Activated T-cell treated with anti-CD3 and anti-CD28 coated beads, Interleukin-2, amount 50 U/mL, for 72 hours (primary cell): ENCODE measurements at places on chromosomes 6 and 20.
A peak's percentile ranks its signal among the peaks of the same experiment; 100 is the strongest.

DNA sequence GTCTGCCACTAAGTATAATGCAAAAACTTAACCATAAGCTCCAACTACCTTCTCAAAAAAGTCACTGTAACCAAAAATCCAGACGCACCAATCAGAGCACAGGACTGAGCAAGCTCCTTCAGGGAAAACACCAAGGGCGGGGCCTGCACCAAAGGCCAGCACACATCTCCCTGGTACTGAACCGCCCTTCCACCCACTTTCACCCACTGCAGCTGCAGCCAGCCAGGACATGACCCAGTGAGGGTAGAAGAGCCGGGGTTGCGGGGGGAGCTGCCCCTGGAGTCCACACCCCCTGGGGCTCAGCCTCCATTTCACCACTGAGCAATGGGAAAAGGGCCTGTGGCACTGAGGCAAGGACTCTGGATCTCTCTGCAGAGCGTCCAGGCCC is 54.3 kb downstream of the TAF4 start:
- DNase-seq: no peak
- H3K27ac ChIP-seq: no peak overlapping the region
- H3K4me3 ChIP-seq: no peak overlapping the region

DNA sequence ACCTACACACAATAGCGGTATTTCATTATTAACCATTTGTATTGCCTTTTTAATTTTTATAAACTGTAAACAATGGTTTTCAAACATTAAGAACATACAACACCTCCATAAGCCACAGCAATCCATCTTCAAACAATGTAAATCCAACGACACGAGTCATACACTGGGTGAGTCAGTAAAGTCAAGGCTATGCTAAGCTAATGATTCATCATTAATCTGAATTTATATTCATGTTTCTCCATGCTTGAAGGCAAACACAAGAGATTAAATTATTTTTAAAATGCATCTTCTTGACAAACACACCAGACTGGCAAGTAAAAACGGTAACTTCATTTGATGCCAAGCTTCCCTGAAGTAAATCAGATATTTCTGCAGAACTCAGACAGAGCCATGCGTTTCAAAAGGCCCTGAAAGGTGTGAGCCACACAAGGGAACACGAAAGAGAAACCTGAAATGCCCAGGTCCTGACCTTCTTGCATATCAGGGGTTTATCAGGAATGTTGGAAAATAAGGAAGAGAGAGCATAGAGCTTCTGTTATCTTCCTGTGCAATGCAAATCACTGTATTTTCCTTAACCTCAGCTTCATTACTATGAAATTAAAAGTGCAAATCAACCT is 162.5 kb downstream of the ALDH8A1 start:
- DNase-seq: no peak
- H3K27ac ChIP-seq: no peak overlapping the region
- peaks cover 9% of the 10 kb centered on the region for H3K36me3 ChIP-seq
- H3K4me1 ChIP-seq: no peaks in the 10 kb centered on the region
- H3K27me3 ChIP-seq: peaks cover 6% of the 10 kb centered on the region

DNA sequence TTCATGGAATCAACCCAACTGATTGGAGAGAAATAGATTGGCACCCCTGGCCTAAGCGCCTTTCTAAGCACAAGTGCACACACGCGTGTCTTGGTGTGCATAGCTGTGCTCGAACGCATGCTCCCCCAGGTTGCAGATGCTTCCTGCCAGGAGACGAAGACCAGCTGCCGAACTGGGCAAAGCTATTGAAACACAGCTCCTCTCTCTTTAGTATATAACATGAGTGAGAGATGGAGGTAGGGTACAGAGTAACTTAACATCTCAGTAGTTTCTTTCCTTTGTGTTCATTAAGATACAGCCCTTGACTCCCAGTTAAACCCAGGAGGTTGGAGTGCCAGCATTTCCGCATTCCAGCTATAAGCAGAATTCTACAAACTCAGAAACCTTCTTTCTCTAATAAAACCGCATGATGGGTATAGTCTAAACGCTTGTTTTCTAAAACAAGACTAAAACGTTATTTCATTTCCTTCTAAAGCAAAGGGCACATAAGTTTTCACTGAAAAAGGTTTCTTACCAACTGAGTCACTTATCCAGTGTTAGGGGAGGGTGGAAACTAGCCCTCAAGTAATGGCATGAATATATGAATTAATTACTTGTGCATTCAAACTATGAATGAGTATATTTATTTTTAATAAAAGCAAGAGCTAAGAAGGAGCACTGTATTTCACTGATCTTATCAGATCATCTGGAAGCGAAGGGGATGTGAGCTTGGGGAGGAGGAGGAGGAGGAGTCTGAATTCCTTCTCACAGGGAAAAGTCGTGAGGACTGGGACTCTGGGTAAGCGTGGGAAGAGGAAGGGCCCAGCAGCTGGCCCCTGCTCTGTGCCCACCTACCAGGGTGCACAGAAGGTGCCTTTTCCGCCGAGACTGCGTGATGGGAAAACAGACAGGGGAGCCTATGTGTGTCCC is 179.2 kb downstream of the TMEM242 start:
- peaks cover 14% of the 10 kb centered on the region for H3K4me1 ChIP-seq
- no peak overlapping the region for H3K4me3 ChIP-seq
- H3K27ac ChIP-seq: no peak overlapping the region
- no peaks in the 10 kb centered on the region for H3K27me3 ChIP-seq
- no peak for DNase-seq

- peaks cover 5% of the 10 kb centered on the region for H3K36me3 ChIP-seq
- peak overlapping the region; percentile 75 for H3K27ac ChIP-seq
- no peak overlapping the region for H3K4me3 ChIP-seq
- no peak for DNase-seq
- H3K4me1 ChIP-seq: peaks cover 84% of the 10 kb centered on the region
Observed at GRCh38 chr6:15288856-15289255, 43.0 kb downstream of the JARID2 start.

DNA sequence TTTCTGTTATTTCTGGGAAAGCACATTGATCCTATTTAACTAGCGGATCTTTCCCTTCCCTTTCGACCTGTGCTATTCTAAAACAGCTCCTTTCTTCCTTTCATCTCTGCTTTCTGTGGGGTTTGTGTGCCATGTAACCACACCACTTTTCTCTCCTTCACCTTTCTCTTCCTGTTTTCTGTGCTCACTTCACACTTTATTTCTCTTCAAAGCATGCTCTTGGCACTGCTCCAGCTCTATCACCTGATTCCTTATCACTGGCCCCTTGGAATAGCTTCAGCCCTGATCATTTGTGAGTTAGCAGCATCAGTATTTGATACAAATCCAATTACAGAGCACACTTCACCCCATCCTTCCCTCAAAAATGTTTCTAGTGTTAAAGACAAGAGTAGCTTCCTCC is 8.1 kb upstream of the METTL24 start:
- DNase-seq: no peak
- H3K27ac ChIP-seq: no peak overlapping the region
- peaks cover 18% of the 10 kb centered on the region for H3K4me1 ChIP-seq
- no peaks in the 10 kb centered on the region for H3K36me3 ChIP-seq
- no peak overlapping the region for H3K4me3 ChIP-seq

GRCh38 chr6:20876036-20876435 is 341.8 kb downstream of the CDKAL1 start:
- H3K27ac ChIP-seq: no peak overlapping the region
- peaks cover 17% of the 10 kb centered on the region for H3K4me1 ChIP-seq
- peaks cover 7% of the 10 kb centered on the region for H3K36me3 ChIP-seq
- DNase-seq: no peak
- H3K4me3 ChIP-seq: no peak overlapping the region
- no peaks in the 10 kb centered on the region for H3K27me3 ChIP-seq

DNA sequence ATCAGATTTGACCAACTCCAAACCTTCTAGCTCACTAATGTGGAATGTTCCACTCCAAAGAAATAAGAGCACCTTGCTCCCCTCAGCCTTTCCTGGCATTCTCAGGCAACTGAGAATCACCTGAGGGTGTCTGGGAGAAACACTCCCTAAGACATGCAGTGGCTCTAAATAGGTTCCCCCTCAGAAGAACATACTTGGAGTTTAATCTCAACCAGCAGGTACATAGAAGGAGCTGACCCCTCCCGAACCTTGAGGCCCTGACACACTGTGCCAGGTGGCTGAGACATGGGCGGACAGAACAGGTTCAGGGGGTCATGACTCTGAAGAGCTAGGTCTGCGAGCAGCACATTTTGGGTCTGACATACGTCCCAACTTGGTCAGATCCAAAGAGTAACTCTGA is 107.6 kb upstream of the MAP3K4 start:
- no peaks in the 10 kb centered on the region for H3K4me1 ChIP-seq
- no peak overlapping the region for H3K4me3 ChIP-seq
- DNase-seq: no peak
- no peak overlapping the region for H3K27ac ChIP-seq
- no peaks in the 10 kb centered on the region for H3K27me3 ChIP-seq

DNA sequence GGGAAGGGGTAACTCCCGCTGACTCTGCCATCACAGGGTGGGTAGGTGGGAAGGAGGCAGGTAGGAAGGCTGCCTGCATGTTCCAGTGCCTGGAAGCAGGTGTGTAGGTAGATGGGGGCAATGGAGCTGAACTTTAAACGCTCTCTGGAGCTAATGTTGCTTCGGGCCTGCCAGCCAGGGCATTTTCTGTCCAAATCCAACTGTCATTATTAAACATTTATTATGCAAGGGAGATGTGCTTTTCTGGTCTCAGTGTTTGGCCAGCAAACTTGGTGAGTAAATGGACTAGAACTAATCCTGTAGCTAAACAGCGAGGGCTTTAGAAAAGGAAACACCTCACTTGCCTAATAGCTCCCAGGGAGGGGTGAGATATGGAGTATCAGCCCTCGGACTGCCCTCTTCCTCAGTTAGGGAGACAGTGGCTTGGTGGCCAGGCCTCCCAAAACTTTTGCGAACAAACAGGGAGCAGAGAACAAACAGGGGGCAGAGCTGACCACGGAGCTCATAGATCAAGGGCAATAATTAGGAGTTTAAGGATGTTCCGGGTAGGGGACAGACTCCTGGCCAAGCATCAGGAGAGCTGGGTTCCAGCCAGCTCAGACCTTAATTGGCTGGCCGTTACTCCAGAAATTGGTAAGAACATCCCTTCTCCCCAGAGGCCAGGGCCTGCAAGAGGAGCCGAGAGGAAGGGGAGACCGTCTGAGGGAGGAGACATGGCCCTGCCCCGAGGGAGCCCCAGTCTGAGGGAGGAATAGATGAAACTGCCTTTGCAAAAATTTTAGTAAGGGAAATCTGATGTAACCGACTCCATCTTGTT is 131.1 kb downstream of the VEGFA start:
- no peaks in the 10 kb centered on the region for H3K4me1 ChIP-seq
- no peak overlapping the region for H3K4me3 ChIP-seq
- no peaks in the 10 kb centered on the region for H3K36me3 ChIP-seq
- no peak for DNase-seq
- H3K27me3 ChIP-seq: peaks cover 5% of the 10 kb centered on the region
- H3K27ac ChIP-seq: no peak overlapping the region

- H3K4me3 ChIP-seq: no peak overlapping the region
- no peaks in the 10 kb centered on the region for H3K27me3 ChIP-seq
- no peak for DNase-seq
- no peak overlapping the region for H3K27ac ChIP-seq
Observed at GRCh38 chr20:12592756-12593155, 416.0 kb upstream of the SPTLC3 start.

- H3K27me3 ChIP-seq: no peaks in the 10 kb centered on the region
- peaks cover 16% of the 10 kb centered on the region for H3K4me1 ChIP-seq
- H3K36me3 ChIP-seq: no peaks in the 10 kb centered on the region
- peak; percentile 71 for DNase-seq
- no peak overlapping the region for H3K4me3 ChIP-seq
Observed at GRCh38 chr20:32902456-32903420, 44.0 kb downstream of the EFCAB8 start.

DNA sequence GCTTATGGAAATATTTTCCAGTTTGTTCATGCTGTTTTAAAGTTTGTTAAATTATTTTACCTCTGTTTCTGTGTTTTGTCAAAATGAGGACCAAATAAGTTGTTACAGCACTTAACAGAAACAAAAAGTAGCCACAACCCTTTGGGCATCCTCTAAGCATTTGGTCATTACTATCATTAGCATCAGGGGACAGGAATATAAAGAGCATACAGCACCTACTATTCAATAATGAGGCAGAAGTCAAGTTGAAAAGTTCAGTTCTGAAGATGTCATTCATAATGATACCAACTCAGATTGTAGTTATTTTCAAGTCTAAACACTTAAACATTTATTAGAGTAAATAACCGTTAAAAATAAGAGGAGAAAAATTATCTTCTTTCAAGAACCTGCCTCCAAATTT is 862.3 kb upstream of the FLRT3 start:
- no peak for DNase-seq
- H3K4me1 ChIP-seq: peaks cover 21% of the 10 kb centered on the region
- H3K27me3 ChIP-seq: no peaks in the 10 kb centered on the region
- H3K36me3 ChIP-seq: peaks cover 4% of the 10 kb centered on the region

DNA sequence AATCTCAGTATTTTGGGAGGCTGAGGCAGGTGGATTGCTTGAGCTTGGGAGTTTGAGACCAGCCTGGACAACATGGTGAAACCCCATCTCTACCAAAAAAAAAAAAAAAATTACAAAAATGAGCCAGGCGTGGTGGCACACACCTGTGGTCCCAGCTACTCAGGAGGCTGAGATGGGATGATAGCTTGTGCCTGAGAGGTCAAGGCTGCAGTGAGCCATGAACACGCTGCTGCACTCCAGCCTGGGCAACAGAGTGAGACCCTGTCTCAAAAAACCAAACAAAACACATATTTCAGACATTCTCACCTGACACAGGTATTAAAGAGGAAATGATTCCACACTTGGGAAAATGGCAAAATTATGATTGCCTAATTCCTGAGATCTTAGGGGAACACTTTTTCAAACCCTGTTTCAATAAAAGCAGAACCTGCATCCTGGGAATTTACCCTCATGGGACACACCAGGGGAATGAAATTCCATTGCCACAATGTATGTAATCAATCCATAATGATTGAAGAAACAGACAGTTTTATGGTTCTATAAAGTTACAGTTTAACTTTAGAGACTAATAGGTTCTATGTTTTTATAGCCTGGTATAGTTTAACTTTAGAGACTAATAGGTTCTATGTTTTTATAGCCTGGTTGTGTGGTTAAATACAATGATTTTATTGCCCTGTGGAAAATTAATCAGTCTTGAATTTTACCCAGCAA is 29.6 kb upstream of the DNAAF9 start:
- H3K4me1 ChIP-seq: no peaks in the 10 kb centered on the region
- DNase-seq: no peak
- H3K4me3 ChIP-seq: no peak overlapping the region
- no peak overlapping the region for H3K27ac ChIP-seq
- peaks cover 15% of the 10 kb centered on the region for H3K27me3 ChIP-seq
- H3K36me3 ChIP-seq: no peaks in the 10 kb centered on the region

DNA sequence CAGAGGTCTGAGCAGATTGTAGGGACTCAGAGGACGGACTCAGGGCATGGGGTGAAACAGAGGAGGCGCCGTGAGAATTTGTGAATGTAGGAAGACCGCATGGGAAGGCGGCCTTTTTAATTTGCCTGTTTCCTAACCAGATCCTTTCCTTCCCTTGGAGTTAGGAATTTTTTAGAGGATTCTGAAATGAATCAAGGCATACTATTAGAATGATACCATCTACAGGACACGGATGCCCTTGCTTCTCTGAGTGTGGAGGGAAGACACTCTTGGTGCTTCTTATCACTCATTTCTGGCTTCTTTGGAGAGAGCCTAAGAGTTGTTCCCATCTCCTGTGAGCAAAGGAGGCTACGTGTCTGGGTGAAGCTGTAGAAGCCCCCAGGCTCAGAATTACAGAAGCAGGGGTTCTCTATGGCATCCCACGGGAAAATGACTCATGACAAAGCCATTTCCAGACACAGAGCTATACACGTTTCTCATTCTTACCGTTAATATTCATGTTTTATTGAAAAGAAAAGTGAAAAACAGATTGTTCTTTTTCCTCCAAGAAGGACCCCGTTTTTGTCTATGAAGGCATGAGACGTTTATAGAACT is 148.5 kb downstream of the EDN3 start:
- H3K4me1 ChIP-seq: no peaks in the 10 kb centered on the region
- H3K27ac ChIP-seq: no peak overlapping the region
- no peak overlapping the region for H3K4me3 ChIP-seq
- peaks cover 66% of the 10 kb centered on the region for H3K27me3 ChIP-seq
- DNase-seq: no peak
